CD4-positive, alpha-beta T cell treated with Interleukin-6 for 4 hours (primary cell): ENCODE measurements at places on chromosomes 5 and 9.

GRCh38 chr9:137833721-137834613 is 43.6 kb upstream of the CACNA1B start:
- no peak for DNase-seq

- DNase-seq = no peak
Measured at GRCh38 chr5:109769597-109770291, 80.0 kb downstream of the MAN2A1 start.

DNA sequence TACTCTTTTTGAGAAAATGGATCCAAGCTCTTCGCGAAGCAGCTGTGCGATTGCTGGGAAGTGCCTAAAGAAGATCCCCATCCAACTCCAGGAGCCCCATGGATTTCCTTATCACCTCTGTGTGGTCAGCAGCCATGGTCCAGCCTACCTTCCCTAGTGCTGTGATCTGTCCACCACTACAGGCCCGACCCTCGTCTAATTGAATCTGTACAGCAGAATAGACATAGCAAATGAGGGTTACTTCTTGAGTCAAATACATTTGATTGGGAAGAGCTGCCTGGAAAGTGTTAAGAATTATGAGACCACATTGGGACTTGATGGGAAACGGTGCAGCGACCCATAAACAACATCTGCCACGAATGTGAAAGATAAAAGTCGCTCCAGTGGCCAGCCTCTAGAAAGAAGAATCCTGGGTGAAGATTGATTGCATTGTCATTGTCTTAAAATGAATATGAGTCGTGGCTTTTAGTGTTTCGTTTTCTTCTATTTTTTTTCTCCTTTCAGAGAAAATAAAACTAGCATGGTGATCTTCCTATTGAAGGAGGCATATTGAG is 118.4 kb downstream of the PAM start:
- no peak for DNase-seq

GRCh38 chr5:177603631-177604030 is 3.7 kb downstream of the B4GALT7 start:
- DNase-seq = no peak

DNA sequence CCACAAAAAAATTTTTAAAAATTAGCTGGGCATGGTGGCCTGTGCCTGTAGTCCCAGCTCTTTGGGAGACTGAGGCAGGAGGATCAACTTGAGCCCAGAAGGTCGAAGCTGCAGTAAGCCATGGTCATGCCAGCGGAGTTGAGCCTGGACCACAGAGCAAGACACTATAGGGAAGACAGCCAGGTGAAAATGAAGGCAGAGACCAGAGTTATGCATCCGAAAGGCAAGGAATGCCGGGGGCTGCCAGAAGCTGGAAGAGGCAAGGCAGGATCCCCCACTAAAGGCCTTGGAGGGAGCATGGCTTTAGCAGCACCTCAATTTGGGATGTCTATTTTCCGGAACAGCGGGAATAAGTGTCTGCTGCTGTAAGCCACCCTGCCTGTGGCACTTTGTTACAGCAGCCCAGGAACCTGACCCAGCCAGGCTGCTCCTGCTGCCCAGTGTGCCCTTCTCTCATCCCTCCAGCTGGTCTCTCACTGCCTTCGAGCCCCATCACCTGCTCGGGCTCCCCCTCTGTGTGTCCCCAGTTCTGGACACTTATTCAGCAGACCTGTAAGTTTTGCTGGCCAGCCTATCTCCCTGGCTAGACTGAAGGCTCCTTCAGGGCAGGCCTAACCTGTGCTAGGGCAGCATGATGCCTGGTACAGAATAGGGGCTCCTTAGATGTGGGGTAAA is 16.8 kb upstream of the JADE2 start:
- no peak for DNase-seq

DNA sequence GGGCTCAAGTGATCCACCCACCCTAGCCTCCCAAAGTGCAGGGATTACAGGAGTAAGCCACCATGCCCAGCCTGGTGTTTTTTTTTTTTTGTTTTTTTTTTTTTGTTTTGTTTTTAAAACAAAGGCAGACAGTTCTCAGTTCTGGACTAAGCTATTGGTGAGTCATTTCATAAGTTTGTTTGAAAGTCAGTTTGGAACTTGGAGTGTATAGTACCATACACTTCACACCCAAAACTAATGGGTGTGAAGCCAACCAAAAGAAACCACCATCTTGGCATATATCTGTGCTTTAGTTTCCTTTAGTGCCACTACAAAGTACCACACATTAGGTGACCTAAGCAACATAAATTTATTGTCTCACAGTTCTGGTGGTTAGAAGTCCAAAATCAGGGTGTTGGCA is 13.4 kb downstream of the MAST4 start:
- DNase-seq = no peak

- DNase-seq = no peak
Measured at GRCh38 chr5:32852535-32852934, 141.4 kb downstream of the NPR3 start.

DNA sequence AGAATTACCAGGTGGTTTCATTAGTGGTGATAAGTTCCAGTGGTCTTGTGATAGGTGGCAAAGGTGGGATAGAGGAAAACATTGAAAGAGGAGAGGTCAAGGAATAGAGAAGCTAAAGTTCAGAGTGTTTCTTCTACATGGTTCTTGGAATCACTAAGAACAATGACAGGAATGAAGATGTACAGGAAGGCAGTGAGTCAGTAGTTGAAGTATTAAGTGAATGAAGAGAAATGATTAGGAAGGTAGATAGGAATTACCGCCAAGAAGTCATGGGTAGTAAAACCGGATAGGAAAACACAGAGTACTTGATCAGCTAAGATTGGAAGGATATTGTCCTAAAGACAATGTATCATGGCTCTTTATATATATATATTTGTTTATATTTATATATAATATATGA is 37.9 kb upstream of the RASA1 start:
- no peak for DNase-seq

- DNase-seq = no peak
Measured at GRCh38 chr5:160209917-160210316, 19.4 kb upstream of the FABP6 start.

DNA sequence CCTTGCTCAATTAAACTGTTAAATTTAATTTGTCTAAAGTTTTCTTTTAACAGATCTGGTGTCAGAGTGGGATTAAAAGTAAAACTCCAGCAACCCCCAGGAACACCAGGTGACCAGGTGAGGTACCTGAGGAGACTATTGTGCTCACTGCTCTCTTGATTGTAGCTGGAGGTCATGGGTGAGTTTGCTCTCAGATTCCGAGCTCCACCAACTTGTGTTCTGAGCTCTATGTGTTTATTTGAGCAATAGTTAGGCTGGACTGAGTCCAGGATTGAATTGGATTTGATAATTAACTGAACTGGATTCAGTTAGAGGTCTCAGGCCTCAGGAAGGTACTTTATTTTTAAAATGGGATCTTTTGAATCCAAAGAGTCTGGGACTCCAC is 17.9 kb upstream of the SCGB3A2 start:
- no peak for DNase-seq
